ENCODE measurements at places on chromosomes 1 and 21.

GRCh38 chr1:111191496-111191895, 8.9 kb downstream of the DENND2D start:
- no peak for DNase-seq

DNA sequence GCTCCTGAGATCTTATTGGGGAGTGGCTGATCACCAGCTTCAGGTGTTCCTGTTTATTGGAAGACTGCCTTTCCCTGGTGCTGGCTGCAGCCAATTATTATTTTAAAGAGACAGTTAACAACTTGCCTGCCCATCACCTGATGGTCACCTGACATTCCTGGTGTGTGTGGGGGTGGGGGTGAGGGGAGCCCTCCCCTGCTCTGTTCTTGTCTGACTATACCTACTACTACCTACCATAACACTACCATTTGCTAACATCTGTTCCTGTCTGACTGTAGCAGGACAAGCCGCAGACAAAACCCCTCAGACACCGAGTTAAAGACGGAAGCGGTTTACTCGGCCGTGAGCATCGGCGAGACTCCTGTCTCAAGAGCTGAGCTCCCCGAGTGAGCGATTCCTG, 54.9 kb upstream of the NBPF3 start:
- DNase-seq = no peak

DNA sequence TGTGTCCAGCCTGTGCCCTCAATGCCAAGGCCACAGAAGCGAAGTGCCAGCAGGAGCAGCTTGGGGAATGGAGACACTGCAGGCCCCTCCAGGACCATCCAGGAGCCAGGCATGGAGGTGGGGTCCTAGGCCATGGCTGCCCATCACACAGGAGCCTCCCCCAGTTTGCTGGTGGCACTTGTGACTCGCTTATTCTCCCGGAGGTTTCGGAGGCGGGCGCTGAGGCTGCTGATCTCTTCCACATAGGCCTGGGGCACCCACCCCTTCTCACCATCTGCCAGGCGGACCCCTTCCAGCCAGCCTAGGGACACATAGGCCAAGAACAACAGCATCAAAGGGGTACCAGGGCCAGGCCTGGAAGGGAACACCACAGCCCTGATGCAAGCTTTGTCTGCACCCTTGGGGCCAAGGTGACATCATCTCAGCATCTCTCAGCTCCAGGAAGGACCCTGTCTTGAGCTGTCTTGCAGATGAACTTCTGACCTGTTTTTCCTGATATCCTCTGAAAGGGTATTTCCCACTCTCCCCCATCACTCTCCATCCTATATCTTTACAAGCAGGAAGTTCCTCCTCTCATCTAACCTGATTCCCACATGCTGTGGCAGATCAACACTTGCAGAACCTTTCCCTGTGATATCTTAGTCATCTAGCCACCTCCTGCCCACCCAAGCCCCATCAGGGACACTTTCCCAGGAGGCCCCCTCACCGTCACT, 13.9 kb downstream of the ARHGEF19 start:
- DNase-seq = no peak

DNA sequence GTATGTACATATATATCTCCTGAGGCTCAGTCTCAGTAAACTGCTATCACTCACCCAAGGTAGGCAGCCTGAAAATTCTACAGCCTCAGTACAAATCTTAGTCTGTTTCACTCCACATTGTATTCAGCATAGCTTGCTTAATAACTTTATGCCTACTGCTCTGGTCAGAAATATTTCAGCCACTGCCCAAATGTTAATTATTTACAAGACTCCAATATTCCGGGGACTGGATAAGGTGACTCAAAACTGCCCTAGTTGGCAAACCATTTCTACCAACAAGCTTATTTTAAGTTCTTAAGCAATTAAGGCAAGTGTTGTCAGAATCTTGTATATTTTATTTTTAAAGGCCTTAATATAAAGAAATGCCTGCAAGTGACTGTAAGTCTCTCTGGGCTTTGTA, 114.8 kb downstream of the LRRIQ3 start:
- DNase-seq = no peak

DNA sequence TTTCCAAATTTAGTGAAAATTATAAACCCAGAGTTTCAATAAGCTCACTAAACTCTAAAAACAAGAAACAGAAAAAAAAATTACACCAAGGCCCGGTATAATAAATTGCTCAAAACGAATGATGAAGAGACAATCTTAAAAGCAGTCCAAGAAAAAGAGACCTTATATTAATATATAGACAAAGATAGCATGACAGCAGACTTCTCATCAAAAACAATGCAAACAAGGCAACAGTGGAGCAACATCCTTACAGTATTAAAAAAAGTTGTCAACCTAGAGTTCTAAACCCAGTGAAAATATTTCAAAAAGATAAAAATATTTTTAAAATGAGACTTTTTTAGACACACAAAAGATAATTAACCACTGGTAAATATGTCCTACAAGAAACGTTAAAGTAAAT, 46.7 kb downstream of the KIFAP3 start:
- no peak for DNase-seq

DNA sequence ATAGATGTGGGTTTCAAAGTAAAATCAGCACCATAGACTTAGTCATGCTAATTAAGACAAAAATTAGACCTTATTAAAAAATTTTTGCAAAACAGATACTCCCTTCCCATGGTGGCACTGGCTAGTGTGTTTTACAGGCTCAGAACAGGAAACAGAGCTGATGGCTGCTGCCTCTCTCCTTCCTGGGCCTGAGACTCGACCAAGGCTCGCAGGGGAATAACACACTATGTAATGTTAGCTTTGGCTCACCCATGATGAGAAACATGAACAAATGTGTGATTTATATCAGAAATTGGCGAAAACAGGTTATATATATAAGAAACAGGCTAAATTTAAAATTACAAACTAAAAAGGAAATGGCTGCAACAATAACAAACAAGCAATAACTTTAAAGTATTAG, 50.7 kb downstream of the ERG start:
- no peak for DNase-seq

- no peak for DNase-seq
Measured at GRCh38 chr1:81008293-81008692, 792.4 kb upstream of the ADGRL2 start.

DNA sequence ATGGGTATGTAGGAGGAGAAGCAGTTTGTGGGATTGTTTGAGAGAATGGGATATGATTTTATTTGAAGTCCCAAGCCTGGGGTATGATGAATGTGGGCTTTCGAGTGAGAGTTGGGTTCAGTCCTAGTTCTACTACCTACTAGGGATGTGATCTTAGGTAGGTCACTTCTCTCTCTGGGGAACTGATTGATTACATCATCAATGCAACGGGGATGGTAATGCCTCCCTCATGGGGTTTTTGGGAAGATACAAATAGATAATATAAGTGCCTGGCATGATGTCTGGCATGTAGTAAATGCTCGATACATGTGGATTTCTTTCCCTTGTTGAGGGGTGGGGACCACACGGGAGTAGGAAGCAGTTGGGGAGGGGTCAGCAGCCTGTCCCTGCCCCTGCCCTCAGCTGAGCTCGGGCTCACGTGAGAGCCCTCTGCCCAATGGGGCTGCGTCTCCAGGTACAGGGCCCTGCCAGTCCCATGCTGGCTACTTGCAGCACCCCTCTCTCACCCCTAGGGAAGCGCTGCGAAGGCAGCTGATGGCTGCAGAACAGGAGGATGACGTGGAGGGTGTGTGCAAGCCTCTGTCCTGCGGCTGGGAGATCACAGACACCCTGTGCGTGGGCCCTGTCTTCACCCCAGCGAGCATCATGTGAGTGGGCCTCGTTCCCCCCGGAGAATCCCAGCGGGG, 38.7 kb downstream of the AZIN2 start:
- DNase-seq = no peak

- no peak for DNase-seq
Measured at GRCh38 chr1:238951809-238952208, 434.6 kb upstream of the CHRM3 start.

Data from C1 segment of cervical spinal cord (tissue), 14 donors.